ENCODE measurements at places on chromosomes 4 and X.

DNA sequence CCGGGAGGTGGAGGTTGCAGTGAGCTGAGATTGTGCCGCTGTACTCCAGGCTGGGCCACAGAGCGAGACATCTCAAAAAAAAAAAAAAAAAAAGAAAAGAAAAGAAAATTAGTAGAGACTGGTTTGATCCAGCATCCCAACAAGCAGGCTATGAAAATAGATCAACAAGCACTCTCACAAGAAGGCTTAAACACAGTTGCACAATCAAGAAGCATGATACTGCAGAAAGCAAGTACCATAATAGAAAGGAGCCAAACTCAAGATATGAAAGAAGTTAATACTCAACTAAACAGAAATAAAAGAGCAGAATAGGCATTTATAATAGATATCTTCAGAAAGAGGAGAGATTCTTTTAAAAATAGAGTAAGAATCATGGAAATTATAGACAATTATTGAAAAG, 10.6 kb downstream of the TLR6 start:
- DNase-seq: no peak

- DNase-seq: no peak
Observed at GRCh38 chrX:73448379-73448778, 1.5 kb downstream of the CDX4 start.

- DNase-seq: no peak
Observed at GRCh38 chrX:38249965-38250364, 29.3 kb upstream of the SRPX start.

- no peak for DNase-seq
Observed at GRCh38 chr4:26360864-26361263, 40.0 kb downstream of the RBPJ start.

GRCh38 chrX:45622538-45622937, 421.9 kb upstream of the DIPK2B start:
- DNase-seq: no peak

GRCh38 chr4:12270546-12270945, 841.9 kb upstream of the HS3ST1 start:
- no peak for DNase-seq

DNA sequence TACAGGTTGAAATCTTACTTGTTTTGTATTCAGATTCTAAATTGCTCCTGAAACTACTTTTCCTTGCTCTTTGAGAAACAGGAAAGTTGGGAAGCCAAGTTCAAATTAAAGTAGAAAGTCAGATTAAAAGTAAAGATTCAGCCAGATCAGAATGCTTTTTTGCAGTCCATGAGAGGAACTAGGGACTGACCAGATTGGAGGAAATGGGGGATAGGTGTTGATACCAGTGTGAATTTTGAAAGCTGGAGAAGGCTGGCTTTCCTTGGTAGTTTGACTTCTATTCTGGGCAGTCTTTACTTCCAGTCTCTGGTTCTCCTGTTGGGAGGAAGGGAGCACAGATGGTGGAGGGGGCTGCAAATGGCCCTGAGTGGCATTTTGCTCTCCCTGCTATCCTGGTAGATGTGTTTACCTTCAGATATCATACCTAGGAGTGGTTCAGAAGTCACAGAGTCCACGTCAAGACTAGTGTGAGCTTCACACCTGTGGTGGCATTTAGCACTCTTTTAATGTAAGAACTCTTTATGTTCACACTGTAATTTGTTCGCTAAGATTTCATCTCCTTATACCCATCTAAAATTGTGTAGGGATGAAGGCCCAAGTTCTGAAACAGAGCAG, 68.8 kb downstream of the FNIP2 start:
- no peak for DNase-seq

DNA sequence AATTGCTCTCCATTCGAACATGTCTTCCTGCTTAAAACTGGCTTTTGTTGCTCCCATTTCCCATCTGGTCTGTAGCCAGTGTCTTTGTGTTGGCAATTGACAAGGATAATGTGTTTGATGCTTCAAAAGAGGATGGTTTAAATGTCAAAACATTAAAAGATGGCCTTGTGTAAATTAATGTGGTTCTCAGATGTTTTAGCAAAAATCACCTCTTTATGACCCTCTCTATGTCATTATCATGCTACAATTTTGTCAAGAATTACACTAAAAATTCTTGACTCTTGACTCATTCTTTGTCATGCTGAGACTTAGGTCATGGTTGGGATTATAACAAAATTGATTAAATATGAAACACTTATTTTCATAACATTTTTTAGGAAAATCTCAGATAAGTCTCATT, 47.4 kb downstream of the TMEM131L start:
- DNase-seq: no peak

- DNase-seq: no peak
Observed at GRCh38 chr4:145414226-145414625, 67.4 kb upstream of the SMAD1 start.

GRCh38 chrX:13938051-13938828, 91.5 kb downstream of the GEMIN8 start:
- no peak for DNase-seq

- no peak for DNase-seq
Observed at GRCh38 chrX:155242300-155242699, 22.0 kb downstream of the RAB39B start.

GRCh38 chrX:52140020-52140419, 44.7 kb upstream of the MAGED4 start:
- DNase-seq: no peak

DNA sequence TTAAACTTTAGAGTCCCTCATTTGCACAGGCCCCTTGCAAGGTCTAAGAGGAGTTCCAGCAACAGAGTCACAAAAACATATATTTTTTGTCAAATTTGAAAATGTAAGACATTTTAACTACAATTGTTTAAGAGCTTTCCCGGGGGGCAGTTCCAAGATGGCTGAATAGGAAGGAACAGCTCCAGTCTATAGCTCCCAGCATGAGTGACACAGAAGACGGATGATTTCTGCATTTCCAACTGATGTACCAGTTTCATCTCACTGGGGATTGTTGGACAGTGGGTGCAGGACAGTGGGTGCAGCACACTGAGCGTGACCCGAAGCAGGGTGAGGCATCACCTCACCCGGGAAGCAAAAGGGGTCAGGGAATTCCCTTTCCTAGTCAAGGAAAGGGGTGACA, 71.4 kb upstream of the NMU start:
- no peak for DNase-seq

DNA sequence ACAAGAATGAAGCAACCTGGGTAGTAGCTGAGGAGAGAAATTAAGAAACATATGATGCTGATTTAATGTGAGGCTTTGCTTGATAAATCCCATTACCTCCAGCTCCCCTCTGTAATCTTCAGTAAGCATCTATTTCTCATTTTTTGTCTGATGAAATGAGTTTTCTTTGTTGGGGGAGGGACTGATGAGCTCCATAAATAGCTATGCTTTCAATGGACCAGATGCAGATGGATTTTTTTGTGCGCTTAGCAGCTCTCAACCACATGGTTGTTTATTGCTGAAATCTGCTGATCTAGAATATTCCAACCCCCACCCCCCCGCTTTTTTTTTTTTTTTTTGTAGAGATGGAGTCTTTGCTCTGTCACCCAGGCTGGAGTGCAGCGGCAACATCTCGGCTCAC, 1082.0 kb downstream of the RAPGEF2 start:
- DNase-seq: no peak

DNA sequence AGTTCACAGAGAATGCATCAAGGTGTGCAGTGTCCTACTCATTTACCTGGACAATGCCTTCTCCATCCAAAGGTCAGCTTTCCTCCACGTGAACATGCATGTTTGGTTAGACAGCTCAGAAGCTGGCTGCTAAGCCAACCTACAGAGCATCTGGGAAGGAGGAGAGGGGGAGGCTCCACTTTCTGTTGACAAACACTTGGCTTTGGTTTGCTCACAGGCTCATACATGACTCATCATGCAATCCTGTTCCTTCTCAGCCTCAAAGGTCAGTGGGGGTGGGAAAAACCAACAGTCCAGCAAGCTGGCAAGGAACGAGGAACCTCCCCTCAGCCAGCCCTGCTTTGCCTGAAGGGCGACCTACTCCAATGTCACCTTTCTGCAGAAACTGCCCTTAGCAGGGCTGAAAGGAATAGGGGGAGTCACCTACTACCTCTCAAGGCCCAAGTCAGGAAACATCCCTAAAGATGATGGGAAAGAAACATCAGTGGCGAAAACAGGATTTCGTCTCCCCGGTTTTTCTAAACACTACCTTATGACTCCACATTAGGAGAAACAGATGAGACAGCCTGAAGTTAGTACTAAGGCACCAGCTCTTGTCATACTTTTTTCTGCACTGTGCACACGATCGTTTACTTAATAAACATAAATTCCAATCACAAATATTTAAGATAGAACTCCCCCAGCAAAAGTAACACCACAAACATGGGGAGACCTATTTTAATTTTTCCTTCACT, 37.9 kb downstream of the RELL1 start:
- DNase-seq: no peak

DNA sequence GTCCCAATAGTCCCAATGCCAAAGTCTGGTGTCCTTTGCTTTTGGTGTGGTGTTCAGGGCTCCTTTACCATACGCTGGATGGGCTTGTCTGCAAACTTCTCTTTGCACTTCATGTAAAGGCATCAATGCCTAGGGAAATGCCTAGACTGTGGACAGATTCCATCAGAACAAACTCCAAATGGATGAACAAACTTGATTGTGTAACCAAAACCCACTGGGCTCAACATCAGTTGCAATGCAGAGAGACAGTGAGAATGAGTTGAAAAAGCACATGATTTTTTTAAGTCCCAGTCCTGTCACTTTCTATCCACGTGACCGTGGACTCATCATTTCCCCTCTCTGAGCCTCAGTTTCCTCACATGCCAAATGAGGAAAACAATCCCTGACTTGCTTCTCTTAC, 4.9 kb downstream of the ATP1B4 start:
- DNase-seq: no peak

GRCh38 chr4:146212781-146213180, 1.6 kb upstream of the REELD1 start:
- no peak for DNase-seq

DNA sequence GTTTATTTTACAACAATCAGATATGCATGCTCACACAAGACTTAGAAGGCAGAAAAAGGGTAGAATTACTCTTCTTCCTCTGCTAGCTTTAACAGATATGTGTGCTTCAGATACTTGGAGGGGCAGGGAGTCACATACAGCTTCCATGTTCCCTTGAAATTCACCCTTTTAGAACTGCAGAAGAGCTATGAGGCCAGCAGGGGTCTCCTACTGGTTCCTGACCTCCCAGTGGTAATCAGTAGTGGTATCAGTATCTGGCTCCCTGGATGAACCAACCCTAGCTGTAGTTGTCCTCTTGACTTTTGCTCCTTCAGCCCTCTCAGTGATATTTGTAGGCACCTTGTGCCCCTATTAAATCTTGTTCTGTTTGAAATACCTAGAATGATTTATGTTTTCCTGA, 81.5 kb downstream of the RCHY1 start:
- no peak for DNase-seq

DNA sequence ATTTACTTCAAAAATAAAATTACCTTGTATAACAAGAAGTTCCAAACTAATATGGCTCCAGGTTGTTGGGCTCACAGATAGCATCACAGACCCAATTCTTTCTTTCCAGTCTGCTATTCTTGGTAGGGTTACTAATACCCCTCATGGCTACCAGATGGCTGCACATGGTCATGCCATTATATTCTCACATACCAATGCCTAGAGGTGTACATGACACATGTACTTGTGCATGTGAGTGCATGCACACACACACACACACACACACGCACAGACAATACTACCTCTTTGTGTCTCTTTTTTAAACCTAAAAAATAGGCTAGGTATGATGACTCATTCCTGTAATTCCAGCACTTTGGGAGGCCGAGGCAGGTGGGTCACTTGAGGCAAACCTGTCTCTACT, 31.1 kb downstream of the FBXO8 start:
- DNase-seq: no peak

- no peak for DNase-seq
Observed at GRCh38 chr4:119540249-119540648, 88.4 kb downstream of the PDE5A start.

- DNase-seq: no peak
Observed at GRCh38 chr4:87633243-87633642, 16.8 kb upstream of the DMP1 start.

- DNase-seq: no peak
Observed at GRCh38 chrX:9698576-9698975, 67.1 kb downstream of the GPR143 start.

DNA sequence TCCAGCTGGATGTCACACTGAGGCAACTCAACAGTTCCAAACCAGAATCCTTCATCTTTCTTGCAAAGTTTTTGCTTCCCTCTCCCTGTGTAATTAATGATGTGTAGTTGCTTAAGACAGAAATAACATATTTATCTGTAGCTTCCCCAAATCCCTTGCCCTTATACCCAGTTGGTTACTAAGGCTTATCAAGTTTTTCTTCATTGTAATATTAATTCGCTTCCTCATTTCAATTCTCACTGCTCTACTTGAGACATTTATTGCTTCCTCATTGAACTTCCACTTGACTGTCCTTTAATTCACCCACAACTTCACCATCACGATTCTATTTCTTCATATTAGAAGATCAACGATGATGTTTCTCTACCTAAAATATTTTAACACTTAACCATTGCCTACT, 386.6 kb upstream of the CPEB2 start:
- DNase-seq: no peak

GRCh38 chr4:16674082-16674481, 224.4 kb downstream of the LDB2 start:
- DNase-seq: no peak

GRCh38 chrX:111052478-111052877, 43.5 kb upstream of the PAK3 start:
- DNase-seq: no peak

DNA sequence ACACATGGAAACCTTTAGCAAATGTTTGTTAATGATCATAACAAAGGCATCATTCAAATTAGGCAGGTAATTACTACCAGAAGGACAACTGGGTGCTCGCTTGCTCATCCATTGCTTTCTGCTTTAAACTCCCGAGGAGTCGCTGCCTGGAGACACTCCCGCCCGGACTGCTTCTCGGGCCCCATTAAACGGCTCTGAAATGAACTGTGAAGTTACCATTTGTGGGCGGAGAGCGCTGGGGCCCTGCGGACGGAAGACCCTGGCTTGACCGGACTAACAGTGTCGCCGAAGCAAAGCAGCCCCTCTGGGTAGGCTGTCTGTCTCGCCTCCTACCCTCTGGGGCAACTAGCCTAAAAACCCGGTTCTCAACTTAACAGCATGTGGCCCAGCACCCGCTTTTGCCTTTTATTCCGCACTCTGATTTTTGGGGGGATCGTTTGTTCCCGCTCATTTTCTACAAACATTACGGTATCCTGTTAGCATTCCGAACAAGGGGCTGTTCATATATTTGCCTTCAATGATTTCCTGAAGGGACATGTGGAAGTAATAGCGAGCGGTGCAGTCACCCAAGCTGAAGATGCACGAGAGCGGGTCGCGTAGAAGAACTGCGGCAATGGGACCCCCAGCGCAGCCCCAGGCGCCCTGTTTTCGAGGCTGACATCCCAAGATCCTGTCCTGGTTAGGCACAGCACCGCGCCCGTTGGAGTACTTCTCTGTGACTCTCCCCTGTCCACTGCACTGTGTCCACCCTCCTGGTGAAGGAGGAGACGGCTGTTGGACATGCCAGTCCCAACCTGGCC, 1.6 kb upstream of the PDGFRA start:
- no peak for DNase-seq

- DNase-seq: no peak
Observed at GRCh38 chr4:78058591-78059523, 1.7 kb downstream of the FRAS1 start.

- DNase-seq: no peak
Observed at GRCh38 chr4:24858026-24858425, 54.8 kb downstream of the CCDC149 start.
